ENCODE measurements at places on chromosomes 6 and 20. TPM values are rescaled to one million over a fixed set of nuclear protein-coding genes. Genes with fewer than 3 reads are reported as not detected.

Gene RAMACL
- total RNA-seq, result not detected

Gene NKAIN4
- total RNA-seq, result 3.0 TPM

Gene PTK6
- total RNA-seq, result 0.30 TPM

Gene PRR18
- 0.11 TPM for total RNA-seq

Gene PLCG1
- total RNA-seq, result 194 TPM

Gene DSP
- 33.9 TPM for total RNA-seq

Gene AFDN
- 107 TPM for total RNA-seq

Gene RNF182
- total RNA-seq, result 6.1 TPM

Gene WTAP
- total RNA-seq, result 63.1 TPM

Gene SCRT2
- total RNA-seq, result 0.03 TPM

Gene HTR1E
- total RNA-seq, result not detected

Gene C6orf58
- not detected for total RNA-seq

Gene SEL1L2
- not detected for total RNA-seq

Gene LTB
- total RNA-seq, result 0.35 TPM

Gene CENPB
- 57.7 TPM for total RNA-seq

Gene WFDC2
- total RNA-seq, result 16.5 TPM

Gene APOM
- total RNA-seq, result 3.3 TPM

Gene PHACTR3
- 0.03 TPM for total RNA-seq

Gene POLR1C
- total RNA-seq, result 40.8 TPM

Gene TBXT
- 0.22 TPM for total RNA-seq

Gene TPD52L1
- total RNA-seq, result 15.6 TPM

Gene DDO
- total RNA-seq, result not detected

Gene SNX21
- 22.7 TPM for total RNA-seq

Gene ATP6V1G2
- 3.5 TPM for total RNA-seq

Gene SPATA2
- total RNA-seq, result 11.5 TPM

Gene COL12A1
- 1.9 TPM for total RNA-seq

Gene KCNS1
- 0.18 TPM for total RNA-seq

Gene ELOVL4
- 4.8 TPM for total RNA-seq

Gene COL11A2
- 0.48 TPM for total RNA-seq

Gene TFAP2A
- total RNA-seq, result not detected

Gene SLC22A23
- total RNA-seq, result 14.6 TPM

Gene KHDC1L
- total RNA-seq, result 0.28 TPM

Gene MLN
- not detected for total RNA-seq

Gene PIM1
- 93.6 TPM for total RNA-seq

Gene HLA-DQB2
- total RNA-seq, result not detected

Gene FBXO5
- total RNA-seq, result 52.1 TPM

Gene TREM1
- total RNA-seq, result not detected

Gene OTOR
- total RNA-seq, result not detected

Gene MOCS1
- total RNA-seq, result 22.0 TPM

Gene PSORS1C1
- total RNA-seq, result not detected

Gene VGLL2
- total RNA-seq, result not detected

Gene THEMIS
- total RNA-seq, result not detected

Gene USP49
- 3.5 TPM for total RNA-seq

Gene OR2B6
- total RNA-seq, result not detected

Gene KDM1B
- total RNA-seq, result 6.8 TPM

Gene FERMT1
- 14.3 TPM for total RNA-seq

Gene LAMP5
- 1.4 TPM for total RNA-seq

Gene SLC13A3
- 6.9 TPM for total RNA-seq

Gene MOG
- 2.0 TPM for total RNA-seq

Gene LZTS3
- 11.0 TPM for total RNA-seq

Gene IL17F
- total RNA-seq, result not detected

Gene GTSF1L
- total RNA-seq, result not detected

Gene CLVS2
- total RNA-seq, result 0.94 TPM

Gene MUCL3
- total RNA-seq, result not detected

Gene SLC17A4
- not detected for total RNA-seq

Measured in H7 (cell line).